ENCODE measurements at places on chromosomes 16 and 17. TPM values are rescaled to one million over a fixed set of nuclear protein-coding genes. Genes with fewer than 3 reads are reported as not detected.

DNA sequence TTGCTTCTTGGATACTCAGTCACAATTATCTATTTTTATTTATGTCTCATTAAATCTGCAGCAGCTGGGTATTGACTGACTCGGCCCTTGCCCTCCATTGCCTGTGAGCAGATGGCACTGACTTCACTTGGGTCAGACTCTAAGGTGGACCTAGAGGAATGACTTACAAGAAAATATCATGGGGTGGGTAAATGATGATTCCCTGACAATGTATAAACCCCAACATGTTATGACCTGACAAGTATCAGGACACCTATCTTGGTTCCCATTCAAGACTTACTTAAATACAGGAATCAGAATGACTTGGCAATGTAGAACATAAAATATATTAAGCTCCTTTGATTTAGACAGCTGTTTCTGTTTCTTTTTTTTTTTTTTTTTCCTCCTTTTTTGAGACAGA lies 953.5 kb downstream of the CDH11 start:
- no peak for DNase-seq
- no peak overlapping the region for H3K27ac ChIP-seq
- no peak overlapping the region for H3K4me3 ChIP-seq
- 0 out of 2 replicates have a peak, but pooled peaks cover 7% of the 10 kb centered on the region for H3K4me1 ChIP-seq
- no peaks in the 10 kb centered on the region for H3K36me3 ChIP-seq

SEPTIN1 gene
- total RNA-seq, result 0.18 TPM

MYH13 gene
- not detected for total RNA-seq

TLCD1 gene
- total RNA-seq, result 19.6 TPM

FBXL16 gene
- total RNA-seq, result 0.20 TPM

Data from HepG2 (cell line).